Naive thymus-derived CD8-positive, alpha-beta T cell (primary cell): ENCODE measurements at places on chromosomes 7 and 10.

DNA sequence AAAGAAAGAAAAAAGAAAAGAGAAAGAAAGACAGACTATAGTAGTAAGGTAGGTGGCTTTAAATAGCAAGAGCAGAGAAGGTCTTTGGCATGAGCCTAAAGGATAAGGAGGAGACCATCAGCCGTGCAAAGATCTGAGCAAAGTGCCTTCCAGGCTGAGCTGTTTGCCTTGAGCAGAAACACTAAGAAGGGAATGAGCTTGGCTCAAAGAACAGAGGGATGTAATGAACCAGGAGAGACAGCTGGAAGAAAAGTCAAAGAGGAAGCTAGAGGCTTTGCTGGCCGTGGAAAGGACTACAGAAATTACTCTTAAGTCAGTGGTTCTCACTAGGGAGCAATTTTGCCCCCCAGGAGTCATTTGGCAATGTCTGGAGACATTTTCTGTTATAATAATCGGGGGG, 228.6 kb downstream of the FGFR2 start:
- DNase-seq, result no peak

GRCh38 chr7:1425292-1426136, 33.8 kb downstream of the MICALL2 start:
- H3K4me1 ChIP-seq, result peaks cover 3% of the 10 kb centered on the region
- H3K4me3 ChIP-seq, result no peak overlapping the region
- DNase-seq, result no peak
- H3K27ac ChIP-seq, result no peak overlapping the region

DNA sequence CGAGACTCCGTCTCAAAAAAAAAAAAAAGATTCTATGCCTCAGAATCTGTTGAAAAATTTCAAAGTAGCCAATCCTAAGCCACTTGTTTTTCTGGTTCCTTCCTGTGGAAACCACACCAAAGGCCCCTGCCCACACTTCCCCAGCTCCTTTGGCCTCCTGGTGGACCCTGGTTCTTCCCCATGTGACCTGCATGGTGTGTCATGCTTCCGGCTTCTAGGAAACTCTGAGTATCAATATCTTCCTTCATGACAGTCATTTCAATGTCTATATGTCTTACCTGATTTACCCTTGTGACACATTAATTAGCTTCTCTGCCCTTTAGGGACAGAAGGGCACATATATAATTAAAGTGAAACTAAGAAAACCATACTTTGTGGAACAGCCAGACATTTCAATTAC, 80.4 kb upstream of the GRB10 start:
- no peak overlapping the region for H3K27ac ChIP-seq
- H3K27me3 ChIP-seq, result peaks cover 5% of the 10 kb centered on the region
- H3K4me3 ChIP-seq, result no peak overlapping the region
- no peaks in the 10 kb centered on the region for H3K36me3 ChIP-seq
- no peaks in the 10 kb centered on the region for H3K4me1 ChIP-seq
- no peak for DNase-seq

GRCh38 chr10:70319183-70319582, 35.4 kb upstream of the NPFFR1 start:
- H3K4me1 ChIP-seq, result peaks cover 26% of the 10 kb centered on the region
- no peak overlapping the region for H3K4me3 ChIP-seq
- H3K27ac ChIP-seq, result no peak overlapping the region
- no peak for DNase-seq
- H3K27me3 ChIP-seq, result no peaks in the 10 kb centered on the region
